ENCODE measurements at places on chromosomes 11 and 22. TPM values are rescaled to one million over a fixed set of nuclear protein-coding genes. Genes with fewer than 3 reads are reported as not detected.

AGBL2 gene
- 2.0 TPM for polyA plus RNA-seq

PRRG4 gene
- polyA plus RNA-seq: 1.1 TPM

SLC1A2 gene
- polyA plus RNA-seq: 0.02 TPM

ASCL2 gene
- 0.10 TPM for polyA plus RNA-seq

CRYAB gene
- 301 TPM for polyA plus RNA-seq

GRM5 gene
- polyA plus RNA-seq: 0.03 TPM

SLC7A4 gene
- polyA plus RNA-seq: 0.16 TPM

JAML gene
- polyA plus RNA-seq: 2.0 TPM

SHISA8 gene
- not detected for polyA plus RNA-seq

ZMAT5 gene
- 5.7 TPM for polyA plus RNA-seq

NXPE2 gene
- polyA plus RNA-seq: 0.22 TPM

MRGPRF gene
- 8.6 TPM for polyA plus RNA-seq

LIF gene
- 1.1 TPM for polyA plus RNA-seq

CTNND1 gene
- polyA plus RNA-seq: 153 TPM

RGL4 gene
- 0.31 TPM for polyA plus RNA-seq

CARNS1 gene
- 0.58 TPM for polyA plus RNA-seq

ISX gene
- not detected for polyA plus RNA-seq

BUD13 gene
- 15.6 TPM for polyA plus RNA-seq

MS4A4A gene
- 46.4 TPM for polyA plus RNA-seq

PIK3IP1 gene
- polyA plus RNA-seq: 48.9 TPM

GAS2 gene
- 0.76 TPM for polyA plus RNA-seq

TLCD5 gene
- 5.0 TPM for polyA plus RNA-seq

IGF2 gene
- polyA plus RNA-seq: 44.2 TPM

C11orf97 gene
- polyA plus RNA-seq: not detected

CASP5 gene
- polyA plus RNA-seq: 0.40 TPM

NXPE1 gene
- 0.07 TPM for polyA plus RNA-seq

ROBO4 gene
- 7.8 TPM for polyA plus RNA-seq

COX8A gene
- 64.8 TPM for polyA plus RNA-seq

BARX2 gene
- not detected for polyA plus RNA-seq

OSBP2 gene
- polyA plus RNA-seq: 3.3 TPM

Measured in ovary (tissue), 10 donors.